ENCODE measurements at places on chromosomes 3 and 15.

DNA sequence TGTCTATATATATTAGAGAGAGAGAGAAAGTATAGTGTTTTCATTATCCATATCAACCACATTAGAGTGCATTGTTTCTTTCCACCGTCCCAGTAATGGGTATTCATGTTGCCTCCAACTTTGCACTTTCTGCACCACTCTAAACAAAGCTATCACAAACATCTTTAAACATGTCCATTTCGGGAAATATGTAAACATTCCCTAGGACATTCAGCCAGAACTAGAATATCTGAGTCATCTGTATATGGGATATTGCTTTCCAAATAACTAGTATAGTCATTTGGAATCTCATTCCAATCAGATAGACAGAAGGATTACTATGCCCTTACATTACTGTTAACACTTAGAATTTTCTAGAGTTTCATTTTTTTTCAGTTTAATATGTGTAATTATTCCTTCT lies 914.9 kb upstream of the EPHA6 start:
- DNase-seq, result no peak

GRCh38 chr3:2937055-2937454 lies 173.1 kb downstream of the IL5RA start:
- DNase-seq, result no peak

DNA sequence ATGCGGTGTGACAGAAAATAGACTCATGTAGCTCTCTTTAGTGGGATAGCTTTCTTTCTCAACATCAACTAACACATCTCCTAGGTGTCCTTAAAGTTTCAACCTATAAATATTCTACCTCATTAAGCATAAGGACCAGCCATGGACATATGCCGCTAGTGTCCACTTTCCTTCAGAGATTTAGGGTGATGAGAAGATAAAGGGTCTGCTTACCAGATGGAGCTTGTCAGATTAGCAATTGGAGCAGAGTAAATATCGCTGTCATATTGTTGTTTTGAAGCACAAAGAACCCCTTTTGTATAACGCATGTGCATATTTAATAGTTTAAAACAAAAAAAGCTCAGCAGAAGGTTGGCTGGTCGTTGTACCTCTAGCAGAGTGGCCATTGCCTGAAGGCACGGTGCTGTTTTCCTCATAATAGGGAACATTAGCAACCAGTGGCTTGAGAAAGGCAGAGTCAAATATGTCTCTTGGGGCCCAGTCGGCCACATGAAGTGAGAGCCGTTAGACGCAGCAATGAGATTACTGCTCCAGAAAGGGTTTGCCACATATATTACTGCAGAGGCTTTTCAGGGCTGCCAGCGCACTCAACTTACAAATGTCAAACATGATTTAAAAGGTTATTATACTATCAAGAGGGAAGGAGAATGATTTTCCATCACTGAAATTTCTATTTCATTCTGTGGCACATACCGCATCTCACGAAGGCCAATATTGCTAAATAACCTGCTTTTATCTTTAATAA lies 264.2 kb downstream of the ROBO2 start:
- no peak for DNase-seq

DNA sequence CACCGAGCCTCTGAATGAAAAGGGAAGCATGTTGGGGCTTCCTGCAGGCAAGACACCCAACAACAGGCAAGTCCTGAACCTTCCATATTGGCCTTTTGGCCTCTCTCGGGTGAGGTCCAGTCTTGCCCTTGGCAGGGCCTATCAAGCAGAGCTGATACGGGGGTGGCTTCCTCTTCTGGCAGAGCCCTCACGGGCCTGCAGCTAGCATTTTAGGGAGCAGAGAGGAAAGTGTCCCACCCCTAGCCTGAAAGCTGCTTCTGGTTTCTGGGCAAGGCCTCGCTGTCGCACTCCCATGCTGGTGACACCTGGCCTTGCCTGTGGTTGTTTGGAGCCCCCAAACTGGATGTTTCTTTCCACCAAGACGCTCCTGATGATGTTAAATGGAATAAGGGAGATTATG lies 31.8 kb upstream of the CTSH start:
- no peak for DNase-seq

DNA sequence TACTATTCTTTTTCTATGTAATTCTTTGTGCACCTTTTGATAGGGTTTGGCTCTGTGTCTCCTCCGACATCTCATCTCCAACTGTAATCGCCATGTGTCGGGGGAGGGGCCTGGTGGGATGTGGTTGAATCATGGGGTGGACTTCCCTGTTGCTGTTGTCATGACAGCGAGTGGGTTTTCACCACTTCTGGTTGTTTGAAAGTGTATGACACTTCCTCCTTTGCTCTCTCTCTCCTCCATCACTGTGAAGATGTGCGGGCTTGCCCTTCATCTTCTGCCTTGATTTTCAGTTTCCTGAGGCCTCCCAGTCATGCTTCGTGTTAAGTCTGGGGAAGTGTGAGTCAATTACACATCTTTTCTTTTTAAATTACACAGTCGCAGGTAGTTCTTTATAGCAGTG lies 225.8 kb upstream of the DPPA4 start:
- DNase-seq, result peak; percentile 7

DNA sequence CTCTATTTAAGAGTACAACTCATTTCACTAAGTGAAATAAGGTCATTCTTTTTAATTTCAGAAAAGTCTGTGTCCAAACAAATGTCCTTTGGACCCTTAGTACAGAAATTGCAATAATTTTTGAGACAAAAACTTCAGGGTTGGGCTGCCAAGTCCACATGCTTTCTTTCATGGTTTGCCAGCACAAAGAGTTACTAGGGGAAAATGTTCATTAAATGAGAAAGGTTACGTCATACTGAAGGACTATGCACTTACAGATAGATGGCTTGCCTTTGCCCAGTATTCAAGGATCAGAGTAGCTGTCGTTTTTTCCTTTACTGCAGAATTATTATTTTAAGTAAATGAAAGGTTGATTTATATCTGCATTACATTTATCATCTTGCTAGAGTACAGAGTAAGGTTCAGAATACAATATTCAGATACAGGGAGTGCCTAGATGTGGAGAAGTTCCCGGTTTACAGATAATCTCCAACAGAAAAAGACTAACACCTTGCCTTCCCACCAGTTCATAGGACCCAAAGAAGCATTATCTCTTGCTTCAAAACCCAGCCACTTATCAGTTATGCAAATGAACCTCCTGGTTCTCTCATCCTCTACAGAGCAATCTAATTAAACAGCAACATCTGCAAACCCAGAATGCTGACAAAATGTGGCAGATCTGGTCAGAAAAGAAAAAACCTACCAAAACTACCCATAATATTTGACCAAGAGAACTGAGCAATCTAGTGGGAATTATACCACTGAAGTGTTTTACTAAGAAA lies 179.3 kb downstream of the FRMD5 start:
- no peak for DNase-seq

GRCh38 chr15:90219421-90220141 lies 14.2 kb downstream of the CIB1 start:
- peak; percentile 34 for DNase-seq

- no peak for DNase-seq
Measured at GRCh38 chr15:60760646-60761504, 281.9 kb upstream of the ICE2 start.

DNA sequence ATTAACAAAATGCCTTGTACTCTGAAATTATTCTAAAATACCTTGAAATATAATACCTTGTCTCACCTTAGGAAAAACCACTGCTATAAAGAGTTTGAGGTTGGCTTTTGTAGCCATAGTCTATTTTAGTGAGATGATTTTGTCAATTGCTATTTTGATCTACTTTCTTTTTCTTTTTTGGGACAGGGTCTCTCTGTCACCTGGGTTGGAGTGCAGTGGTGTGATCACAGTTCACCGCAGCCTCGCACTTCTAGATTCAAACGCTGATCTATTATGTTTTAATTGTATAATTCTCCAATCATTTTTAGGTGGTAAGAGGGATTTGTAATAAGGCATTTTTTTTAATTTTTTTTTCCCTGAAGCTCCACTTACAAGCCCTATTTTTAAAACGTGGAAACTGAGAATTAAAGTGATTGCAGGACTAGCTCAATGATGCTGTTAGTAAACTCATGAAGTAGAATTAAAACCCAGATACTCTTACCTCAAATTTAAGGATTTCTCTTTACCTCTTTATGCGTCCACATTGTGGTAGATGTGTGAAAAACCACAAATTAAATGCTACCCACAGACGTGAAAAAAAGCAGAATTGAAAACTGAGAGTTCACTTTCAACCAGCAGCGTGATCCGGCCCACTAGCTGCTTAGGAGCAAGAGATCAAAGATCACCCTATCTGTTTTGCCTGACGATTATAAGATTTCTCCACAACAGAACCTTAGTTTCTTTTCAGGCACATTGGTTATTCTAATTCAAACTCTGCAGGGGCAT lies 384.2 kb downstream of the CGGBP1 start:
- no peak for DNase-seq

DNA sequence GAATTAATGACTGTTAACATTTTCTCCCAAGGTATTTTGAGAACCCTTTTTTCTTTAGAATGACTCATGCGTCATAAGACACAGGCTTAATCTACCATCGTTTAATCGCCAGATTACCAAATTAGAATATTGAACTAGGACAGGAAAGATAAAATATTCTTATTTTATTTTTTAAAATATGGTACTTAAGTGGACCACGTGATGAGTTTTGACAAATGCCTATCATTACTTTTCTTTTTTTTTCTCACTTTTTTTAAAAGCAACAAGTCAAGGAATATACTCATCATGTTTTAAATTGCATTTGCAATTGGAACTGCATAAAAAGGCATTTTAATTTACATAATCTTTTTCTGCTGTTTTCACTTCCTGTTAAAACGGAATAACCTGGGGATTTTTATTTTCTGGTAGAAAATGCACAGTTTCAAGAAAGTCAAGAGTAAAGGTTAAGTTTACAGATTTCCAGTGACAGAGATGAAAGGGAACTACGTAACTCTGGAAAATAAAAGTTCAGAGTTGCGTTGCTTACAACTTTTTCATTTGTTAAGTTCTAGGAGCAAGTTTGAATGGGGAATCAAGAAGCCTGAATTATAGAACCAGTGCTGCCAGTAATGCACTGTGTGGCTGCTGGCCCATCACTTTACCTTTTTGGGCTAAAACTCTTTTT lies 23.6 kb downstream of the SIAH2 start:
- DNase-seq, result no peak

DNA sequence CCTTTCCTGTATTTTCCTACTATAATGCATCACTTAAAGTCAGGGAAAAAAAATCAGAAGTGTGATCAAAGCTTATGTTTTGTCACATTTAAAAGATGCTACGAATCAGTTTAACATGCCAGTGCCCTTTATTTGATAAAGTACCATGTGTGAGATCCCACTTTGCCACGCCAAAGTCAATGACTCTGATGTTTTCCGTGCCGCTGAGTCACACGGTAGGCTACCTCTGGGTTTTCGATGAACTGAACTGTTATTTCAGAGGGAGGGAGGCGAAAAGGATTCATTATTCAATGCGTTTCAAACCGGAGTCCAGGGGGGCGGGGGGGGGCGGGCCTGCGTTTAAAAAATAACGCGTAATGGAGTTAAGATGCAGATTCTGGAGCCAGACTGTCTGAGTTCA lies 203.0 kb downstream of the ABHD5 start:
- no peak for DNase-seq

DNA sequence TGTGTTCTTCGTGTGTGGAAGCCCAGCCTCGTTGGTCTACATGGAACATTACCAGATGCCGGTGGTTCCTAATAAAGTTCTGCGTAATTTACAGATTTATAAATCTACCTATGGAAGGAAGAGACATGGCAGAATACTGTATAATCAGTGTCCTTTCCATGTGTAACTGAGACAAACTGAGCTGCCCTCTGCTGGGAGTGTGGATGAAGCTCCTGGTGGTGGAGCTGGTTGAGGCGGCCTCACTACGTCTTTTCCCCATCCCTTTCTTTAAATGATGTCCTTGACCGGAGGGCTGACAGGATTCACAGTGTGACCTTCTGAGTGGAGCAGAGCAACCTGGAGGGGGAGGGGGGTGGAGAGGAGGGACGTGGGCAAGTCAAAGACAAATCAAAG lies 267.0 kb upstream of the CHRM5 start:
- no peak for DNase-seq

DNA sequence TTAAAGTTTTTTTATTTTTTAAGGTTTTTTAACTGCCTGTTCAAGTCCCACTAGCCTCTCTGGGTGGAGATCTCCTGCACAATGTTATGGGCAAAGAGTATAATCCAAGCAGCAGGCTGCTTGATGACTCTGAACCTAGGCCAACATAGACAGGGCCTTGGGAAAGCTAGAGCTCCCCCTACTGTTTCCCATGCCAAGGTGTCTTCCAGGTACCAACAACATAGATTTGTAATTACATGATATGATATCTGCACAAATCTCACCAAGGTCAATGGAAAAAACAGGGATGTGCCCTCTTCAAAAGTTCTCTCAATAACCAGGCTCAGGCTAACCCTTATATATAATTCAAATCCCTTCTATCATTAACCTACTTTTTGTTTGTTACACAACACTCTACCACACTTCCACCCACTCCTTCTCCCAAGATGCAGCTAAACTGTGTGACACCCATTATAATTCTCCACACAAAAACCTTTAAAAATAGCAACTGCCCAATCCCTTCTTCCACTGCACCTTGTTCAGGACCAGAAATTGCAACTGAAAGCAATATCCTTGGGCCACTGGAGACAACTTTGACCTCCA lies 43.8 kb downstream of the RBM15B start:
- DNase-seq, result no peak

- no peak for DNase-seq
Measured at GRCh38 chr15:50068016-50068415, 51.0 kb downstream of the ATP8B4 start.

DNA sequence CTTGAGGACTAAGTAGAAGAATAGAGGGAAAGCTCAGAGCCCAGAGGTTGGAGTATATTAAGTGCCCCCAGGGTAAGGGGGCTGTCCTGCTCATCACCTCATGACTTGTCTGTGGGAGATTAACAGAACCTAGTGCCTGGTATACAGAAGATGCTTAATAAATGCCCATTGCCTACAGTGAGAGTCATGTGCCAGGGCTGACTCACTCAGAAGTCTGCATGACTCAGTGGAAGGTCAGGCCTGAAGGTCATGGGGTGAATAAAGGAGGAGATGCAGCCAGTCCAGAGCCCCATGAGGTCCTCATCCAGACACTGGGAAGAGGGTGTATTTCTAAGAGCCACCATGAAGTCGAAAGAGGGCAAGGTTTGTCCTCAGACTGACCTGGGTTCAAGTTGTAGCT lies 62.5 kb upstream of the TLE3 start:
- DNase-seq, result no peak
